ENCODE measurements at places on chromosomes 1 and 21.

- DNase-seq = peak; percentile 46
These were observed 612 bp downstream of the PSMA5 start for GRCh38 chr1:109425391-109426280.

DNA sequence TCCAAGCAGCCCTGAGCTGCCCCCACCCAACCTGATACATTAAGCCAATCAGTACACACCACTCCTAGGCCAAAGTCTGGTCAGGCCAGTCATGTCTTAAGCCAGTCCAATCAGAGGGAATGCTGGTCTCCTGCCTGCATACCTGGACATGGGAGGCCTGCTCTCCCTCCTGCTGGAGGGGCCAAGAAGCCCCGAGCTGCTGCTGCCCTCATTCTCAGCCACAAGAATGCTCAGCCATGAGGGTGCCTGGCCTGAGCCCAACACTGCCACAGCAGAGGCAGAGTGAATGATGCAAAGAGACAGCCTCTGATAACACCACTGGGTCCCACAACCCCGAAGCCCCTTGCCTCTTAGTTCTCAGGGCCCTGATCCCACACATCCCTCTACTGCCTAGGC is 23.0 kb downstream of the CHD5 start:
- DNase-seq = no peak

DNA sequence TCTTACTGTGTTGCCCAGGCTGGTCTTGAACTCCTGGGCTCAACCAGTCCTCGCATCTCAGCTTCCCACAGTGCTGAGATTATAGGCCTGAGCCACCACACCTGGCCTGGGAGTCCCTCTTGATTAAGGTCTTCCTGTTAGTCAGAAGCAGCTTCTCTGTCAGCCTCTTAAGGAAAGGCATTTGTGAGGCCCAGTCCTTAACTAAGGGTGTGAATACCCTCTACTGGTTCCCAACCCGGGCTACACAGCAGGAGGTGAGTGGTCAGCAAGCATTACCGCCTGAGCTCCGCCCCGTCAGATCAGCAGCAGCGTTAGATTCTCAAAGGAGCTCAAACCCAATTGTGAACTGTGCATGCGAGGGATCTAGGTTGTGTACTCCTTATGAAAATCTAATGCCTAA is 117.2 kb downstream of the DYRK1A start:
- no peak for DNase-seq

DNA sequence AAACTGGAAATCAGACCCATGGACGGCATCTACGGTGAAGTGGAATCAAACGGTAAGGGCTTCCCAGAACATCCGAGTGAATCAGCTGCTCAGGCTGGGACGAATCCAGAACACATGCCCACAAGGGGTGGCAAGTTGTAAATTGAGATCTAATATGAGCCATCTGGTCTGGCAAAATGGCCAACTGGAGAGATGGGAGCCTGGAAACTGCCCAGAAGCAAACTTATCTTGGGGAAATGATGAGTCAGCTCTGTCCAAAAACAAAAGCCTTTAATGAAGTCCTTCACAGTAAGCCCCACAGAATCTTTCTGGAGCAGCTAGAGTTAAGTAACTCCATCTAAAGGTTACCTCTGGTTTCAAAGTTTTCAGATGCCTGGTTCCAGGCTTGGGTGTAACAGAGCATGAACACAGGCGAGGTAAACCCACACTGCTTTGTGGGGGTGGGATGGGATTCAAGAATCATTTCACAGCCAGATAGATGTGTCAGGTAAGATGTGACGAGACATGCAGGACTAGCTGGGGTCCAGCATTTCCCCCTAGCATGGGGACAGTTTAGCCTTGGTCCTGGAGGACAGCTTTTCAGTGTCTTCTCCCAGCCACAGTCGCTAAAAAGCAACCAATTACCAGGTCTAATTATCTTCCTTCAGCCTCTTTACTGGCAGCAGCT is 10.5 kb upstream of the SRP9 start:
- no peak for DNase-seq

All from NCI-H345 (cell line).